ENCODE measurements at places on chromosomes 7 and 10. TPM values are rescaled to one million over a fixed set of nuclear protein-coding genes. Genes with fewer than 3 reads are reported as not detected.

DNA sequence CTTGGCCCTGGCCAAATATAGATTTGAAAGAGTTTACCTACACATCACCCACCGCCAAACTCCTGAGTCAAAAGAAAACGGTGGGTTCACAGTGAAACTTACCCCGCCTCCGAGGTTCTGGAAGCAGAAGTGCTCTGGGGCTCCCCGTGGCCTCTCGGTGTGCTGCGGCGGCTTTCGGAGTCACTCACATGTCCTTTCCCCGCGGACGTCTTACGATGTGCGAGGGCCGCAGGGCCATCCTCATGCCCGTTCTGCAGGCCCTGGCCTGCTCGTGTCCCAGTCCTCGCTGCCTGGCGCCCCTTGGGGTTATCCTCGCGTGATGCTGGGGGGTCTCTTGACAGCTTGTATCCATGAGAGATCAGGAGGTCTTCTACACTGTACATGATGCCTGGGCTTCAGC is 12.0 kb downstream of the JCAD start:
- H3K4me3 ChIP-seq: no peak overlapping the region
- no peak for DNase-seq
- peaks cover 17% of the 10 kb centered on the region for H3K4me1 ChIP-seq
- no peaks in the 10 kb centered on the region for H3K36me3 ChIP-seq

GRCh38 chr10:98858525-98858924 is 377.1 kb downstream of the HPSE2 start:
- H3K36me3 ChIP-seq: no peaks in the 10 kb centered on the region
- H3K27ac ChIP-seq: no peak overlapping the region
- H3K4me3 ChIP-seq: no peak overlapping the region
- H3K4me1 ChIP-seq: no peaks in the 10 kb centered on the region
- no peaks in the 10 kb centered on the region for H3K27me3 ChIP-seq

DNA sequence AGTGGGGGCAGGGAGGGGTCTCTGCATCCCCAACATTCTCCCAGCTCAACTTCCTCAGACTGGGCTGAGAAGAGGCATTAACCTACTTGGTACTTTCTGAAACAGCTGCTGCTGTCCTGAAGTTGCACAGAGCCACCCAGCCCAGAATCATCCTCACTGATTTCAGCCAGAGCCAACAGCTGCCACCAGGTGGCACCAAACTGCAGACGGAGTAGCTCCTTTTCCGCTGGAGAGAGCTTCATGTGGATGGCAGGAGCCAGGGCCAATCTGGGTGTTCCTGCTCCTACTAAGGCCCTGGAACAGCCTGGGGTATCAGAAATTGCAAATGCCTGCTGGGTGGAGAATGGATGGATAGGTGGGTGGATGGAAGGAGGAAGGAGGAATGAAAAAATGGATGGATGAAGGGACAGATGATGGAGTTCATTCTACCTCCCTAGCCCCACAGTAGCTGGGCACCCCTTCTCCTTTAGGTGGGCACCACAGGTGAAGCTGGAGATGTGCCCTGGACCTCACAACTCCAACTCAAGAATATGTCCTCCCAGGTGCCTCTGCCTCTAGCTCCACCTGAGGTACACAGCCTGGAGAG is 11.8 kb upstream of the DRGX start:
- peak; percentile 56 for DNase-seq
- no peak overlapping the region for H3K4me3 ChIP-seq
- no peaks in the 10 kb centered on the region for H3K36me3 ChIP-seq
- H3K27ac ChIP-seq: no peak overlapping the region
- H3K4me1 ChIP-seq: no peaks in the 10 kb centered on the region

MYL10 gene
- not detected for polyA plus RNA-seq

RNF148 gene
- not detected for polyA plus RNA-seq

SPDYE2 gene
- polyA plus RNA-seq: 0.35 TPM

COMMD3 gene
- 60.0 TPM for polyA plus RNA-seq

OR6V1 gene
- not detected for polyA plus RNA-seq
